SK-N-DZ (cell line): ENCODE measurements at places on chromosomes 7 and 10.
A peak's percentile ranks its signal among the peaks of the same experiment; 100 is the strongest.

- DNase-seq: no peak
Measured at GRCh38 chr7:5222841-5223411, 32.9 kb downstream of the WIPI2 start.

GRCh38 chr10:112052166-112052565 lies 131.4 kb downstream of the GPAM start:
- no peak for DNase-seq

DNA sequence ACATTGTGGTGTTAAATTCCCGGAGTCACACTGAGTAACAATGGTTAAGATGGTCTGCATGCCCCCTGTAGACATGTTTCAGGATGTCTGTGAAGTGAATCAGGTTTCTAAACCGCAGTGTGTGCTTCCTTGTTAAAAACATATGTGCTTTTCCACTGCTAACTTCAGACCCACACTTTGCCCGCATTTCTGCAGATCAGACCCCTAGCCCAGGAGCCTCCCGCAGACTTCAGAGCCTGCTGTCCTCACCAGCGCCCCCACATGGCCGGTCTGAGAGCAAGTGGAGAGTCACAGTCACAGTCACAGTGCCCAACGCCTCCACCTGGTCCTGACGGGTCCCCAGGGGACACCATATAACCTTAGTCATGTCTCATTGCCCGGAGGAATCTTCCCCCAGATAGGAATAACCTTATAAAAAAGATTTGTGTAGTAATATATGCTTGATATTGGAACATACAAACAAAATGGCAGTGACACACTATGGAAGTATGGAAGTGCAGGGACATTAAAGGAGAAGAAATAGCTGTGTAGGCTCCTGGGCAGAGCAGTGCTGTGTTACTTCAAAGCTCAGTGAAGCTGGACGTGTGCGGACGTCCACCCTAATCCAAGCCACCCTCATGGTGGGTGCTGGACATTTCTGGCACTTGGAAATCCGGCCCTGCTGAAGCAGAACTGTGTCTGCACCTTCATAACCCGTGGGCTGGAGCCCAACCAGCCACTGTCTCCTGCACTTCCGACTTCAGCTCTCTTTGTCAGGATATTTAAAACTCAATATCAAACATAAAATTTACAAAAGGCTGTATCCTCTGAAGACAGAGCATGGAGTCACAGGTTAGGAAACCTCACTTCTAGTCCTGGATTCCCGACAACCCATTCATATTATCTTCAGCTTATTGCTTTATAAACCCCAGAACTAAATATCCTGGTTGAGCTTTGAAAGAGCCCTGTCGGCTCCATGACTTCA lies 29.0 kb downstream of the GSTO2 start:
- no peak for DNase-seq

DNA sequence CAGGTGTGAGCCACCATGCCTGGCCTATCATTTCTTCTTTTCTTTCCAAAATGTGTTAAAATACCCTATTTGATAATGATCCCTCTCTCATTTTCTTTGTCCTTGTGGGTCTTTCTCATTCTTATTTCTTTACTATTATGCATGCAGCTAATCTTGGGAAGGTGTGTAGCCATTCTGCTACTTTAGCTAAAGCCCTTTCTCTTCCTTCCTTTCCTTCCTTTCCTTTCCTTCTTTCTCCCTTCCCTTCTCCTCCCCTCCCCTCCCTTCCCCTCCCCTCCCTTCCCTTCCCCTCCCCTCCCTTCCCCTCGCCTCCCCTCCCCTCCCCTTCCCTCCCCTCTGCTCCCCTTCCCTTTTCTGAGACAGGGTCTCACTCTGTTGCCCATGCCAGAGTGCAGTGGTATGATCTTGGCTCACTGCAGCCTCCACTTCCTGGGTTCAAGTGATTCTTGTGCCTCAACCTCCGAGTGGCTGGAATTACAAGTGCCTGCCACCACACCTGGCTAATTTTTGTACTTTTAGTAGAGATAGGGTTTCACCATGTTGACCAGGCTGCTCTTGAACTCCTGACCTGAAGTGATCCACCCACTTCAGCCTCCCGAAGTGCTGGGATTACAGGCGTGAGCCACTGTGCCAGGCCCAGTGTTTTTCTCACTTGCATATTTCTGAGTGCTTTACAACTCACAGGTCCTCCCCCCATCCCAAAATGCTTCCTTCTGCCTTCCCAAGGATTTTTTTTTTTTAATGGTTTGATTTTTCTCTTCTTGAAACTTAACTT lies 42.3 kb downstream of the HIP1 start:
- DNase-seq: no peak

DNA sequence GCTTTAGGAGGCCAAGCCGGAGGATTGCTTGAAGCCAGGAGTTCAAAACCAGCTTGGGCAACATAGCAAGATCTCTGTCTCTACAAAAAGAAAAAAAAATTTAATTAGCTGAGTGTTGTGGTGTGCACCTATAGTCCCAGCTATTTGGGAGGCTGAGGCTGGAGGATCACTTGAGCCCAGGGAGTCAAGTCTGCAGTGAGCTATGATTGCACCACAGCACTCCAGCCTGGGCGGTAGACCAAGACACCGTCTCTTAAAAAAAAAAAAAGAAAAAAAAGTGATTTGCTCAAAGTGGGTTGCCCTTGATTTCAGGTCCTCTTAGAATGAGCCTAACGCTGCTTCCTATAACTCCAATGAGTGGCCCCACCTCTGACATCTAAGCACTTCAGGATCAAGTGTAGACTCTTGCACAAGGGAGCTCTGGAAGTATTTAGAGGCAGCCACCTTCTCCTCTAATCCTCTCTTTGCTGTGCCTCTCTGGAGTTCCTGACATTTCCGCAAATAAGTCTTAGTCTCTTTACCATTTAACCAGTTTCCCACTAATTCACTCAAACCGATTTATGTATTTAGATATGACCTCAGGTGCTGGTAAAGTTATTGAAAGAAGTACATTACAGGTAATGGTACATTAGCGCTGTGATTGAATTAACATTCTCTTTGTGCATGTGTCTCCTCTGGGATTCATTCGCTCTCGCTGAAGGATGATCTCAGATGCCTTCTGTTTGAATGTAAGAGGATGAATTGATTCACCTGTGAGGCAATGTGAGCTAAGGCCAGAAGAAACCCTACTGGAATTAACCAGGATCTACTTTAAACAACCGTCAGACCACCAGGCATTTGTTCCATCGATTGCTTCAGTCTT lies 60.8 kb upstream of the CELF2 start:
- no peak for DNase-seq

DNA sequence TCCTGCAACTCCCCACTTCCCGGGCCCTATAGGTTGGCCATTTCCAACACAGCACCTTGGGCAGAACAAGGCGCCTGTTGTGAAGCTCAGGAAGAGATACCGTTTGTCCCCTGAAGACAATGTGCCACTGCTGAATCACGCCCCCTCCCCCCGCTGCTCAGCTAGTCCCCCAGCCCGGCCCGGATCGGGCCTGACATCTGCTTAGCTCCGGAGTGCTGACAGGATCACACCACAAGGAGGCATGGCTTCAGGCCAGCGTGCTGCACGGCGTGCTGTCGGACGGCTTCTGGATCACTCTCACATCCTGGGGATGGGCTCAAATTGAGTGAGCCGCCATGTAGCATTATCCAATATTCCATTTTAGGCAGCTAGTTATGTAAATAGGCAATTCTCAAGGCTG lies 62.1 kb upstream of the EFCAB10 start:
- DNase-seq: no peak

DNA sequence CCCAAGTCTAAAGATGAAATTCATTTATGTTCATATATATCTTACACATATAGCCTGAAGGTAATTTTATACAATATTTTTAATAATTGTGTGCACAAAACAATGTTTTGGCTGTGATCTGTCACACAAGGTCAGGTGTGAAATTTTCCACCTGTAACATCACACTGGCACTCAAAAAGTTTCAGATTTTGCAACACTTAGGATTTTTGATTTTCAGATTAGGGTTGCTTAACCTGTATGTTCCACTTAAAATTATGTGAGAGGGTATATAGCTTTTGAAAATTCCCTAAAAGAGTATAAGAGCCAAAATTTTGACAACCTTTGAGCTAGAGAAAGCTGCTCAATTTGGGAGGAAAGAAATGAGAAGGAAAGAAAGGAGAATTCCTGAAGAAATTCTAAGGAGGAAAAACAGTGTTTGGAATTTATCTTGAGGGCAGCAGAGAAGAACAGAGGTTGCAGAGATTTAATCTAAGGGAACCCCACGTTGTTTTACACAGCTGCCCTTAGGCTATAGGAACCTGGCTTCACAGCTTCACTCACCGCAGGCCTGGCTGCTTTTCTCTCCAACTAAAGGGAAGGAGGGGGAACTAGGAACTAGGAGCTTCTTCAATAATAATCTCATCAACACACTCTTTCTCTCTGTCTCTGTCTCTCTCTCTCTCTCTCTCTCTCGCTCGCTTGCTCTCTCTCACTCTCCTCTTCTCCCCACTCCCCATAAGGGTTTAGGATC lies 8.5 kb downstream of the VOPP1 start:
- no peak for DNase-seq

DNA sequence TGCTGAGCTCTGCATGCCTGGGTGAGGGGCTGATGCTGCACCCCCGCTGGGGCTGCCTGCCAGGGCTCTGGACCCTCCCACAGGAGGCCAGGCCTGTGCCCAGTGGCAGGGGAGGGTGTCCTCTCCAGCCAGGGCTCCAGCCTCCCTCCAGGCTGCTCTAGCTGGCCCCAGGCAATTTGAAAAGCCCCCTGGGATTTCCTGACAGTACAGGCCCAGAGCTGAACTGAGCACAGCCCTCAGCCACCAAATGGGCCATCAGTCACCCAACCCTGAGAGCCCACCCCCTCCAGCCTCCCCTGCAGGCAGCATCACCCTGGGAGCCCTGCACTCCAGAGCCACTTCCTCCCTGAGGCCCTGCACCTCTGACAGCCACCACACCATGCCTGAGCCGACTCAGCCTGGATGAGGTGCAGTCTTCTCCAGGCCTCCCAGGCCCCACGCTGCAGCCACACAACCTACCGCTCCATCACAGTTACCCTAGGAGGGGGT lies 101.8 kb upstream of the RET start:
- DNase-seq: peak; percentile 89

- no peak for DNase-seq
Measured at GRCh38 chr7:44383566-44383965, 58.2 kb upstream of the CAMK2B start.

DNA sequence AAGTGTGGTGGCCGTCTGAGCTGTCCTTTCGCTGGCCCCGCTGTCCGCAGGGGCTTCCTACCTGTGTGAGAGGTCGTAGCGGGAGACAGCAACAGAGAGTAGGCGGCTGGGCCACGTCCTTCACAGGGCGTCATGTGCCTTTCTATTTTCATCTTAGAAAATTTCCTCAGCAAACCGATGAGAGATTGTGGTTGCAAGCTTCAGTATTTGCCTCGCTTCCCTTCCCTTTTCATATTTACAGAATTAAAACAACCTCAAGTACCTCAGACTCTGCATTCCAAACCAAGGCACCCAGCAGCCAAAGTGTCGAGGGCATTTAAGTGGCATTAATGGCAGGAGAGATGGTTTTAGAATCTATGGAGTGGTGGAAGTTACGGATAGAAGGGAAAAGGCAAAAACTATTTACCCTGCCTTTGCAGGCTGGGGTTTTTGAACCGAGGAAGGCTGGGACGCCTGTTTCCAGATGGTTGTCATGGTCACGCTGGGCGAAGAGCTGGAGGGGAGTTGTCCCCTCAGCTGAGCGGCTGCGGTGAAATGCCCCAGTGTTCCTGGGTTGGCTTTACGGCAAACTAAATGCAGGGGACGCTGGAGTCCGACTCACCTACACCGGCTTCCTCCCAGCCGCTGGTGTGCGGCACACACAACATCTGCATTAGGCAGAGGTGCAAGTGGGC lies 41.9 kb downstream of the WIPI2 start:
- DNase-seq: no peak

DNA sequence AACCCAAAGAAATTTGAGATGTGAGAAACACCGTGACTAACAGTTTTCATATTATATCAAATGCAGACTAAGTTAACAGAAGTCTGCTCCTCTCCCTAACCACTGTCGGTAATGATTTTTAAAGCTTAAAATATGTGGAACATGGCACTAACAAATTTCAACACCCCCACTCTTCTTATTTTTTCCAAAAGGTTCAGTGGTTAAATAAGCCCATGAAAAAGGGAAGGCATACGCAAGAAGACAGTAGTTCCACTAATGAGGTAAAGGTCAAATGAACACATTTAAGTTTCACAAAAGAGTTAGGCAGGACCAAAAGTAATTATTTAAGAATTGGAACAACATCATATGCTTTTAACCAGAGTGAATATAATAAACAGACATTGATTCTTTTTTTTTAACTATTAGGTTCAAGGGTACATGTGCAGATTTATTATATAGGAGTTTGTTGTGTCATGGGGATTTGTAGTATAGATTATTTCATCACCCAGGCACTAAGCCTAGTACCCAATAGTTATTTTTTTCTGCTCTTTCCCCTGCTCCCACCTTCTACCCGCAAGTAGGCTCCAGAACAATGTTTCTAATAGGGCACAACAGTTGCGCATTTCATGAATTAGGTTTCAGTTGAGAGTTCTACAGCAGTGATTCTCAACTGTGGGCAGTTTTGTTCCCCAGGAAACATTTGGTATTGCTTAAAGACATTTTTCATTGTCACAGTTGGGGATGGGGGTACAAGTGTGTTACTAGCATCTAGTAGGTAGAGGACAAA lies 79.9 kb downstream of the HBP1 start:
- no peak for DNase-seq

GRCh38 chr7:151897951-151898686 lies 21.2 kb upstream of the PRKAG2 start:
- DNase-seq: no peak

- no peak for DNase-seq
Measured at GRCh38 chr7:37445064-37445723, 3.5 kb downstream of the ELMO1 start.

- no peak for DNase-seq
Measured at GRCh38 chr7:93327006-93327633, 95.0 kb downstream of the VPS50 start.

- DNase-seq: no peak
Measured at GRCh38 chr7:142405122-142405765, 147.4 kb upstream of the PRSS58 start.

GRCh38 chr10:105834261-105835059 lies 1193.4 kb downstream of the SORCS3 start:
- DNase-seq: no peak

- DNase-seq: no peak
Measured at GRCh38 chr7:148146346-148146745, 444.2 kb upstream of the C7orf33 start.

DNA sequence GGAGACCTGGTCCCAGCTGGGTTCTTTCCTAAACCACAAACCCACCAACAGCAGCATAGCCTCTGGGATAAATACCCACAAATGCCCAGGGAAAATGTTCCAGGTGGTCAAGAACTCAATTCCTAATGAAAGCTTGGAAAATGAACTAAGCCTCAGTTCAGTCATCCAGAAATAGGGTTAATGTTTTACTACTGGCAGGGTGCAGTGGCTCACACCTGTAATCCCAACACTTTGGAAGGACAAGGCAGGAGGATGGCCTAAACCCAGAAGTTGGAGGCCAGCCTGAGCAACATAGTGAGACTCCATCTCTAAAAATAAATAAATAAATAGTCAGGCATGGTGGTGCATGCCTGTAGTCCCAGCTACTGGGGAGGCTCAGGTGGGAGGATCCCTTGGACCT lies 82.2 kb downstream of the SVOPL start:
- DNase-seq: no peak
